ENCODE measurements at places on chromosomes 6 and 20. TPM values are rescaled to one million over a fixed set of nuclear protein-coding genes. Genes with fewer than 3 reads are reported as not detected.

The UST gene
- total RNA-seq: 2.4 TPM

DNA sequence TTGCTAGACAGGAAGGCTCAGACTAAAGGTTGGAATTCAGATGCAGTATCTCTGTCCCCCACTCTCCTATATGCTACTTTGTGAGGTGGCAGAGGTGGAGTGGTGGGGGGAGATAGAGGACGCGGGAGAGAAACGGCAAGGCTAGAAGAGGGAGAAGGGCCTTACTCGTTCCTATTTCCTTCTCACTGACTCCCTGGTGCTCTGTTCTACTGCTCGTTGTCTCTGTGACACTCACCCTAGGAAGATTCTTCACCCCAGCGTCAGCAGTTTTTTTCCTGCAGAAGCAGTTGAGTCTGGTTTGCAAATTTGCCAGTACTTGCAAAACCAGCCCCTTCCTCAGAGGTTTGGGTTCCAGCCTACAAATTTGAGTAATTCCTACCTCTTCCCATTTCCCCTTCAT, 801.1 kb upstream of the SLC35B3 start:
- no peak for DNase-seq

DNA sequence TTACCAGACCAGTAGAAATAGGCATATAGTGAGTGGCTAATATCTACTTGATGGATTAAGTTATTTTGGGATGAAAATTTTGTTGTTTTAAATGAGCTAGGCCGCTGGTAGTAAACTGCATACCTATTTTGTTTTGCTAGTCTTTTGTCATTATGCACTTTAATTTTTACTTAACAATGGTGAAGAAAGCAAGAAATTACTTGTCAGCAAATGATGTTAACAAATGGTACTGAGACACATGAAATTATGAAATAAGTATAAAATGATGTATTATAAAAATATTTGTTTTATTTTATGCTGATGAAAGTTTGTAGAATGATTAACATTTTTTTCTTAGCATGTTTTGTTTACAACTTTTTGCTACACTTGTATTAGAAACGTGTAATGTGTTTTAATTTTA, 807.7 kb downstream of the TBC1D32 start:
- DNase-seq: no peak

DNA sequence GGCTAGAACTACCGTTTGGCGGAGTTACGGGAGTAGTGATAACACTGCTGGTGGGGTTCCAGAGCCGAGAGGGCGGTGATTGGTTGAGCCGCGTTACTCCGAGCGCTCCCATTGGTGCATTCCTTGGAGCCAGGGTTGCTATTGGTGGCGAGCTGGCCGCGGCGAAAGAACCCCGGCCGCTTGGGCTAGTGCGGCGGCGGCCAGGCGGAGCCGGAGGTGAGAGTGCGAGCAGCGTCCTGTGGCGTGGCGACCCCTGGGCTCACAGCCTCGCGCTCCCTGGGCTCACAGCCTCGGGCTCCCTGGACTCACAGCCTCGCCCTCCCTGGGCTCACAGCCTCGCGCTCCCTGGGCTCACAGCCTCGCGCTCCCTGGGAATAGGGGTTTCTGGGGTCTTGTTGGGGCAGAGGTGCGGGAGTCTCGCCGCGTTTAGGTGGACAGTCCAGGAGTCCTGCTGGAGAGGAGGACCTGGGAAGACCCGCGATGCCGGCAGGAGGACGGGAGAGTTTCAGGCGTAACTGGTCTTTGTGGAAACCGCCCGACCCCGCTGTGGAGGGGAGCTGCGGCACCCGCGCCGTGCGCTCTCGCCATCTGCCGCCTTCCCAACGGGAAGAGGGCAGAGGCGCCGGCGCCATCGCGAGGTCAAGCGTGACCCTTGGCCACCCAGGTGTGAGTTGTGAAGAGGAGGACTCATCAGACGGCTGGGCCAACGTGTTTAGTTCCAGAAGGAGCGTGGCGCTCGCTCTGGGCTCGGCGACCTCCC, 12.2 kb downstream of the PRDM13 start:
- no peak for DNase-seq

DNA sequence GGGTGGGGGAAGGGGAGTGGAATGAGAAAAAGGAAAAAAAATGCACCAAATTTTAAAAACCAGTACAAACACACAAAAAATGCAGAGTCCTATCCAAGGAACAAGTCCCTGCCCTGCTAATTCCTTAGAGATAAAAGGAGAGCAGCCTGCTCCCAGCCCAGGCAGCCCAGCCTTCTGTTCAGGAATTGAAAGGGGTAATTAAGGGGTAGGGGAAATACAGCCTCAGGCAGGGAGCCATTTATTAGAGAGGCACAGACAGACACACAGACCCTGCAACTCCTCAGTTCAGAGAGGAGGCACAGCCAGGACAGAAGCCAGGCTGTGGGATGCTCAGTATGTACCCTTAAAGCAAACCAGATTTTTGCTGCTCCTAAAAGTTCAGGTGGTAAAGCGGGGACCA, 137.2 kb downstream of the EYA2 start:
- DNase-seq: no peak

The KCNQ2 gene
- 0.07 TPM for total RNA-seq

The AIF1 gene
- not detected for total RNA-seq

GRCh38 chr20:44683263-44684046, 31.7 kb upstream of the CCN5 start:
- DNase-seq: peak; percentile 90

Measured in Calu3 (cell line).